ENCODE measurements at places on chromosomes 6 and 20. TPM values are rescaled to one million over a fixed set of nuclear protein-coding genes. Genes with fewer than 3 reads are reported as not detected.

The PTCRA gene
- not detected for total RNA-seq

The DDO gene
- not detected for total RNA-seq

- no peaks in the 10 kb centered on the region for H3K36me3 ChIP-seq
- H3K27ac ChIP-seq = no peak overlapping the region
- no peaks in the 10 kb centered on the region for H3K27me3 ChIP-seq
- DNase-seq = no peak
Observed at GRCh38 chr6:47094241-47094925, 52.3 kb upstream of the ADGRF1 start.

The OR2J3 gene
- not detected for total RNA-seq

GRCh38 chr6:139547122-139547776 is 172.8 kb upstream of the CITED2 start:
- H3K36me3 ChIP-seq = no peaks in the 10 kb centered on the region
- peaks cover 7% of the 10 kb centered on the region for H3K4me1 ChIP-seq
- H3K4me3 ChIP-seq = no peak overlapping the region
- no peak for DNase-seq
- H3K27me3 ChIP-seq = no peaks in the 10 kb centered on the region
- H3K27ac ChIP-seq = no peak overlapping the region

All from activated CD4-positive, alpha-beta T cell treated with anti-CD3 and anti-CD28 coated beads for 36 hours (primary cell).